ENCODE measurements at places on chromosomes 1 and 21.

GRCh38 chr1:88562991-88563390, 121.1 kb upstream of the PKN2 start:
- DNase-seq, result no peak

DNA sequence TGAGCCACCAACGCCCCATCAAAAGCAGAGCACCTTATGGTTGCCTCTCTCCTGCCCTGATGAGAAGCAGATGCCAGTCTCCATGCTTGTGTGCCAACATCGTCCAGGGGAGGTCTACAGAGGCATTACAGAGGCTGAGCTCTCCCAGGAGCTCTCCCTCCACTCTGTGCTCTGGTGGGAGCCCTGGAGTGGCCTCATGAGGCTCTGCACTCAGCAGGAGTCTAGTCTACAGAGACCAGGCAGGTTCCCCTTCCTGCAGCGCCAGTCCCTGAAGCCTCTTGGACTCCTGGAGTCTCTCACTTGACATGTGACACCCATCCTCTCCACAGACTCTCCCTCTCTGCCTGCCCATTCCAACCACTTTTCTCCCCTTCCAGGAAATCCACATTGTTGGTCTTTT, 3.4 kb downstream of the DCST1 start:
- no peak for DNase-seq

DNA sequence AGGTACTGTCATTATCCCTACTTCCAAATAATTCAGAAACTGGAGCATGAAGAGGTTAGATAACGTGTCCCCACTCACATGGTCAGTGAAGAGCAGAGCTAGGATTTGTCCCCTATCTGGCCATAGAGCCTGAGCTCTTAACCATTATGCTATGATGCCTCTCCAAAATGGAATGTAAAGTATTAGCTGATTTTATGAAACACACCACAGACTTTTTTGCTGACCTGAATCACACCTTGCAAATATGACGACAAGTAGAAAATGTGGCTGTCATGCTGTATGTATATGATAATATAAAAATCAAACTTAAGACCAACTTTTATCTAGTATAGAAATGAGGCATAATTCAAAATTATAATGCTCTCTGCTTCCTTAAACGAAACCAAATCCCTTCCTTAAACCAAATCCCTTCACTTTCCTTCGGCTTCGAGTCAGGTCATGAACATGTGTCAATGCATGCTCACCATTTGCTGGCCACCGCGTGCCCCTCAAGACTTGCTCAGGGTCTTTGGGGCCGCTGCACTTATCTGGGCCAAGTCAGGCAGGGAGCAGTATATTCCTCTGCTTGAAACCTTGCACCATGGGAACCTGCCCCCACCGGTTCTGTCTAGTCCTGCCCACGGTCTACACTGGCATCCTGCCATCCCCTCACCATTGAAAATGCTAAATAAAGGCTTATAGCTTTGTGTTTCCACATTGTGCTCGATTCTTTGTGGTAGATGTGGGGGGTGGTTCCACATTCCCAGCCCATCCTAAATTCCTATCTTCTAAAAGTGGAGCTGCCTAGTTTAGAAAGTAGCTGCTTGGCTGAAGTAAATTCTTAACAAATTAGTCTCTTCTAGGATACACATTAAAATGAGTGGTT, 1.6 kb upstream of the TMCC2 start:
- no peak for DNase-seq

DNA sequence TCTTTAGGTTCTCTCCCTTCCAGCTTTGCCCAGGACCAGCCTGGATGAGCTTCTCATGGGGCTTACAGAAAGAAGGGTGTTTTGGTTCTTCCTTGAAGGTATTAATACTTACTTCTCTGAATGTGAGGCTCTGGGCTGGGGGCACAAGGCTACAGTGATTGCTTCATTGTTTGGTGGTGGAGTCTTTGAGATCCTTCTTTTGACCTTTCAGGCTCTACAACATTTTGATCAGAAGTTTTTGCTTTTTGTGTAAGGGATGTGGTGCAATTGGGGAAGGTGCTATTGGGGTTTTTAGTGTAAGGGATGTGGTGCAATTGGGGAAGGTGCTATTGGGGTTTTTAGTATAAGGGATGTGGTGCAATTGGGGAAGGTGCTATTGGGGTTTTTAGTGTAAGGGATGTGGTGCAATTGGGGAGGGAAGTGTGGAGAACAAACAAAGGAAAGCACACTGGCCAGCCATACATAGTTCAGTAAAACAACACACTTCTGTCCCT, 103.6 kb upstream of the IVNS1ABP start:
- DNase-seq, result peak; percentile 88

All from T-helper 2 cell (primary cell).